ENCODE measurements at places on chromosomes 6 and 20.

DNA sequence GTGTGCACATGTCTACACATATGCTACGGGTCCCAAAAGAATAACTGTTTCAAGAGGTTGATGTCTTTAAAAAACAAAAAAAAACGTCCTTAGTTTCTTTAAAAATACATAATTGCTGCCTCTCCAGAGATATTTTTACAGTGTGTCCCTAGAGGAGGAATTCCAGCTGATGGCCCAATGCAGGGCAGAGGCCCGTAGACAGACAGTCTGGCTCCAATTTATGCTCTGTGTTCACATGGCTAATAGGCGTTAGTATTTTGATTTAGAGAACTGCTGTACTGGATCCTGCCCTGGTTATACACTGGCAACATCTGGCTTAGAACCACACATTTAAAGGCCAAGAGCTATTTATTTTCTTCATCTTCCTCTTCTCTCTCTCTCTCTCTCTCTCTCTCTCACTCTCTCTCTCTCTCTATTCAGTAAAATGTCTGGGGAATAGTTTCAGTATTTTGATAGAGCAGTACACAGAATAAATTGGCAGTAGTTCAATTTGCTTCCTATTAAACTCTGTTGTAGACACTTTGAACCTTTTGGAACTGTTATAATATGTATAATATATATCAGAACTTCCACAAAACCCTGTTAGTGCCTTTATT is 260.6 kb downstream of the EYA4 start:
- DNase-seq, result no peak

DNA sequence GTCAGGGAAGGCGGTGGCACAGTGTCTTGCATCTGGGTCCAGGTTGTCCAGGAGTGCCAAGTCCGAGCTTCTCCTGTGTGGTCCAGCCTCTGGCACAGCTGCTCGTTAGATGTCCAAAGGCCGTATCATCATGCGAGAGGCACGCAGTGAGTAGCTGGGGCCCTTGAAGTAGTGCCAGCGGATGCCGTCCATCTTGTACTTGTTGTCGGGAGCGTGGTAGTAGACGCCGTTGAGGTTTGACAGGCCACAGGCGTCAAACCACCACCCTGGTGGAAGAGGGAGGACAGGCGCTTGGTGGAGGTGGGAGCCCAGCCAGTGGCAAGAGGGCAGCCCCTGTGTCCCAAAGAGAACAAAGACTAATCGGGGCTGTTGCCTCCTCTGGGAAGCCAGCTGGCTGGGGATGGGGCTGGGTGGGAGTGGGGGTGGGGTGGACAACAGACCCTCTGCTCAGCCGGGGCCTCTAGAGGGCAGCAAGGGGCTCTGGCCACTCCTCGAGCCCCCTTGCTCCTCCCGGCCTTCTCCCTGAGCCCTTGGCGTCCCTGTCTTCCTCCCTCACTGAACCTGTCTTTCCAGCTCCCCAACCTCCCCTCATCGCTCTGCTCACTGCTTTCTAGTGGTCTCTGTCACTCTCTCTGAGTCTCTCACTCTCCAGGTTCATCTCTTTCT is 39.5 kb downstream of the FAM110A start:
- DNase-seq, result no peak

- peak; percentile 1 for DNase-seq
Observed at GRCh38 chr6:154039231-154039842, at the start of gene OPRM1. Gene OPRM1, plus strand, starts transcription at chr6:154039240. Its CDS starts 305 bp downstream, at chr6:154039545.

DNA sequence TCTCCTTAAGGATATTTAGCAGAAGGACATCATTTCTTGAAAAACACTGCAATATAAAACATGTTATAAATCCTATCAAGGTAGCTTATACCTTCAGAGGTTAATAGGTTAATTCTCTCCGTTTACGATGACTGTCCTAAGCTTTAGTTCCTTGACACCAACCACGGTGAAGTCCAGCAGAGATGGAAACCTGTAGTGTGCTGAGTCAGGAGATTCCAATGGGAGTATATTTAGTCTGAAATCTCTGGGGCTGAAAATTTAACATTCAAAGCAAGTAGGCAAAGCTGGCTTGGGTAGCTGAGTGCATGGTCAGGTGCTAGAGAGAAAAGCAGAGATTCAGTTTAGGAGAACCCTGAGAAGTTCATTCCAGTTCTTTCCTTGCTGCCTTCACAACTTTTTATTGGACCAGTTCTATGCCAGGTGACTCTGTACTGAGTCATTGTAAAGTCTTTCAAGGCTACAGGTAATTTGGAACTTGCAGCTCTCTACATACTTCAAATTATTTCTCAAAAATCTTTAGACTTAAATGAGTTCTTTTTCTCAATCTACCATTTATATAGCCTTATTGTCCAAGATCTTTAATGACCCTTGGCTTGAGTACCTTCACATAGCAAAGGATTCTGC is 1009.4 kb upstream of the FLRT3 start:
- DNase-seq, result no peak

DNA sequence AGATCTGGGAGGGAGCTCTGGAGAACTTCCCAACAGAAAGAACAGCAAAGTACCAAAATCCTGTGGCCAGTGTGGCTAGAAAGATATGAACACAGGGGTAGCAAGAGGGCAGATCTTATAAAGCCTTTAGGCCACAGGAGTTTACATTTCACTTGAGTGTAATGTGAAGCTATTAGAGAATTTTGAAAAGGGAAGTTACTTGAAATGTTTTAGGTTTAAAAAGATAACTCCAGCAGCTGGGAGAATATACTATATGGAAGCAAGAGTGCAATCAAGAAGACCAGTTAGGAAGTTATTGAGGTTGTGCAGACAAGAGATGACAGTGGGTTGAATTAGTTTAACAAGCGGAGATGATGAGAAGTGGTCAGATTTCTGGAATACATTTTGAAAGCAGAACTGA is 7.9 kb downstream of the SUPT3H start:
- no peak for DNase-seq

- DNase-seq, result no peak
Observed at GRCh38 chr6:136510299-136510698, 39.9 kb downstream of the MAP7 start.

- no peak for DNase-seq
Observed at GRCh38 chr6:96186516-96187195, 170.9 kb downstream of the FUT9 start.

DNA sequence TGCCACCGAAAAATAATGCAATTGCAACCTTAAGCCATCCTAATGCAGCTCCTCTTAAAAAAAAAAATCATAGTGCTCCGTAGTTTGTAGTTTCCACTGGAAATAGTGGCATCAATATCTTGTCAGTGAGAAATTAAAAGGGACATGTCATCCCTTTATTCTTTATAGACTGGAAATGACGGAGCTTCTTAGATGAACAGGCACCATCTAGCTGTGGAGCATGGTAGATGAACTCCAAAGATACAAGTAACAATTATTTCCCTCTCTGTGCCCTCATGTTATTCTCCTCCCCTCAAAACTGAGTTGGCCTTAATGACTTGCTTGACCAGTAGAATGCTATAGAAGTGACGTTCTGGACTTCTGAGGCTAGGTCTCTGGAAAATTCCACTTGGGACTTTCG is 268.1 kb upstream of the SPTLC3 start:
- no peak for DNase-seq

GRCh38 chr20:774016-774659 is 5.8 kb upstream of the SLC52A3 start:
- no peak for DNase-seq

Measured in stimulated activated CD8-positive, alpha-beta memory T cell treated with anti-CD3 and anti-CD28 coated beads, Interleukin-15, amount 100 ng/mL, for 1 hour (primary cell).